ENCODE measurements at places on chromosomes 4 and X. TPM values are rescaled to one million over a fixed set of nuclear protein-coding genes. Genes with fewer than 3 reads are reported as not detected.

DNA sequence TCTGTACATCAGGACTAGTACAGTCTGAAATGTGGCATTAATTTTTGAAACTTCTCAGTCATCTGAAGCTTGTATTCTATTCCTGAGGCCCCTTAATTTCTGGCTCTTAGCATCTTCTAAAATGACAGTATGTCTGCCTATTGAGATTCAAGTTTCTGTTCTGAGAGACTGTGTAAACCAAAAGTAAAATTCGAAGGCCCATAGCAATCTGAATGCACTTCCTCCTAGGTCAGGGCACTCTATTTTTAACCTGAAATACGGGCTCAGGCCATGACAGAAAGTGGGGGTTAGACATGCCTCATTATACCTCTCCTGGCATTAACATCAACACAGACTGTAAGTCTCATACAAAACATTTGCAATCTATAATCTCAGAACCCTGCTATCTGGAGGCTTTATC is 584.4 kb downstream of the KLHL4 start:
- no peak for DNase-seq

DNA sequence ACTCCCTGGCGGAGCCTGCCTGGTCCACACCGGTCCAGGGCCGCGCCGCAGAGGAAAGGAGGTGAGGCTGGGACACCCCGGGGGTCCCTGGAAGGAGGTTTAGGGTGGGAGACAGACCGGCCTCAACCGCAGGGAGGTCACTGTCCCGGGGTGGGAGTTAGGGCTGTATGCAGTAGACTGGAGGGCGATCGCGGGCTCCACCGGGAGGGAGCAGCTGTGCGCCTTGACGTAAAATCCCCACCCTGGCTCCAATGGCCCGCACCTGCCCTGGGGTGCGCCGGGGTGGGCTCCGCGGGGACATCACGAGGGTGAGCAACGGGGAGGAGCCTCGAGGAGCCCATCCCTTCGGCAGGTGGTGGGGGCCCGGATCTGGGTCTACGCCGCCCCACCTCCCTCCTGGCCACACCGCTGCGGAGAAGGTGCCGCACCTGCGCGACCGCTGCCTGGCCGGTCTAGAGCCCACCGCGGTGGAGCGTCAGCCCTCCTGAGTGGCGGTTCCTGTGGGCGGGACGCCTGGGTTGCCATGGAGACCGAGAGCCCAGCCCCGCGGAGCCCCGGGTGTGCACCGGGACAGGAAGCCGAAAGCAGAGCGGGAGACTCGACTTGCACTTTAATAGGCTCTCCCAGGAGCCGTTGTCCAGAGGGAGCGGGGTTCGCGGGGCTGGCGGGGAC is 105.1 kb downstream of the ADRA2C start:
- DNase-seq = no peak

- DNase-seq = no peak
Observed at GRCh38 chr4:189029976-189030504, 890.8 kb downstream of the TRIML1 start.

DNA sequence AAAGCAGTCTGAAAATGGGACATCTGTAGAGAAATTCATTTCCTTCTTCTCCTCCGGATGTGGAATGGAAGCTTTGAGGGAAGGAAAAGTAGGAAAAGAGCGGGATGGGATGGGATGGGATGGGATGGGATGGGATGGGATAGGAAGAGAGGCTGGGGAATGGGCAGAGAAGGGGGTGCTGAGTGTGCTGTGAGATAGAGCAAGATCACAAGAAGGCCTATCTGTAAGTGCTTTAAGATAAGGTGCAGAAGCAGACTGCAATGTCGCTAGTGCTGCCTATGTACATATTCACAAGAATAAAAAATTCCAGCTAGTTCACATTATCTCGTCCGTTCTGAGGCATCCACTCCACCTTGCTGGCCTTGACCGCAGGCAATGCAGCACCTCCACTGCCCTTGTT is 86.2 kb downstream of the IRF2 start:
- DNase-seq = no peak

DNA sequence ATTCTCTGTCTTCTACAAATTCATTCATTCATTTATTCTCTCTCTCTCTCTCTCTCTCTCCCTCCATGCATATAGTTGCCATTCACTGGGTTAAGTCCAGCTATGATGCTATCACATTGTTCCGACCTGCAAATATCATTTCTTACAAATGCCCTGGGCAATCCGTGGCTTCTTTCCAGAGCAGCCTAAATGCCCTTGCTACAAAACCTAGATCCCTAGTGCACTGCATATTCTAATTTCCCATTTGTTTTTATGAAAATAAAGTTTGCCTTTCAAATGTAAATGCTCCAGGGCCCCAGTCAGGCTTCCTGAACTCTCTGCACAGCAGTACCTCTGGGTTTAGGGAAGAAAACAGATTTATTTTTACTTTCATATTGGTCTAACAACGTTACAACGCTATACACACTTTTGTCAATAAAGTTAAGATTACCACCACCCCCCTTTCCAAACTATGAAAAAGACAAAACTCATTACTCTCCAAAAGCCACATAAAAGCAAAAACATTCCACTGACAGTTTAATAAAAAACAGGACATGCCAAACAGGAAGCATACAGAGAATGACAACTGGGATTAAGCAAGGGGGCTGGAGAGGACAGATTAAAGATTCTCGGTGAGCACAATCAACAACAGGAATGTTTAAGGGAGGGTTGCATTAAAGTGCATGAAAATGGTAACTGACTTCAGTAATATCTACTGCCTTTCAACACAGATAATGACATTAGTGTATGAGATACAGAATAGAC is 104.3 kb downstream of the USP46 start:
- DNase-seq = no peak

DNA sequence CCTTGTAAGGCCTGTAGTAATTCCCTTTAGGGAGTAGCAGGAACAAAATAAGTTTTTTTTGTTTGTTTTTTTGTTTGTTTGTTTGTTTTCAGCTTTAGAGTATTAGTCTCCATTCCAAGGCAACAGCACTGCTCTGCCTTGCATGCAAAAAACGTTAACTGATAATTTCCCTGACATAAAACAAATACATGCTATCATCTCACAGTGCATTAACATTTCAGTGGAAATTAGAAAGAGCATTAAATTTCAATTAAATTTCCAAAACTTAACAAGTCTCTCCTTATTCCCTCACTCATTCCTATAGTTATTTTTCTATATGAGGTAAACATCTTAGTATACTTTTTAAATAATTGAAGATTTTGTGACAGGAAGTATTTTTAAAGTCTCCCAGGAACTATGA is 378.4 kb upstream of the PCDH7 start:
- no peak for DNase-seq

DNA sequence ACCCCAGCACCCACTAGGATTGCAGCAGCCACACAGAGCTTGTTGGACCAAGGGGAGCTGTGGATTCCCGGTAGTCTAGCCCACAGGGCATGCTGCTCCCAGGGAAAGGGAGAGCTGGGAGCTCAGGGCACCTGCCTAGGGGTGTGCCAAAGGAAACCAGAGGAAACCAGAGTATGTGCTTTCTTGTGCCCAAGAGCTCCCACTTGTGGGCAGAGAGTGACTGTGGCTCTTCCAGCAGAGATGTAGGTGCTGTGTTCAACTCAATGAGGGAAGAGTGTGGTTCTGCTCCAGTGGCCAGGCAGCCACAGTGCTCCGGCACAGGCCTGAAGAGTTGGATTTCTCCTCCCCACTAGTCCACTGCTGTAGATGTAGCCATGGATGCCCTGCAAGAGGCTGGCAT is 1050.0 kb upstream of the INTU start:
- DNase-seq = peak; percentile 11

DNA sequence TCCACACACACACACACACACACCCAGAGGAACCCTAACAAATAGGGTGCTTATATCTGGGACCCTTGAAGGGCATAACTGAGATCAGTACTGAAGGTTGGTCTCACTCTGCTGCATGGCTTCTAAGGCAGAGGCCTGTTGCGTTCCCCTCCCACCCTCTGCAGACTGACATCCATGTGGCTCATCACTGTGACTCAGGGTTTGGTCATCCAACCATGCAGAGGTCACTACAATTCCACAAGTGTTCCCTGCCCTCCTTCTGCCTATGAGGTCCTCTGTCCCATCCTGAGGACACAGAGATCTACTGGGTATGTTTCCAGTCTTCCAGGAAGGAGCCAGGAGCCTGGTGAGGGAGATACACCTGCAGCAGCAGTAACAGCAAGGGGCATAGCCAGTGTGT is 55.8 kb downstream of the XAGE2 start:
- DNase-seq = peak; percentile 3

- DNase-seq = peak; percentile 1
Observed at GRCh38 chrX:148133105-148133725, 152.1 kb downstream of the FMR1NB start.

DNA sequence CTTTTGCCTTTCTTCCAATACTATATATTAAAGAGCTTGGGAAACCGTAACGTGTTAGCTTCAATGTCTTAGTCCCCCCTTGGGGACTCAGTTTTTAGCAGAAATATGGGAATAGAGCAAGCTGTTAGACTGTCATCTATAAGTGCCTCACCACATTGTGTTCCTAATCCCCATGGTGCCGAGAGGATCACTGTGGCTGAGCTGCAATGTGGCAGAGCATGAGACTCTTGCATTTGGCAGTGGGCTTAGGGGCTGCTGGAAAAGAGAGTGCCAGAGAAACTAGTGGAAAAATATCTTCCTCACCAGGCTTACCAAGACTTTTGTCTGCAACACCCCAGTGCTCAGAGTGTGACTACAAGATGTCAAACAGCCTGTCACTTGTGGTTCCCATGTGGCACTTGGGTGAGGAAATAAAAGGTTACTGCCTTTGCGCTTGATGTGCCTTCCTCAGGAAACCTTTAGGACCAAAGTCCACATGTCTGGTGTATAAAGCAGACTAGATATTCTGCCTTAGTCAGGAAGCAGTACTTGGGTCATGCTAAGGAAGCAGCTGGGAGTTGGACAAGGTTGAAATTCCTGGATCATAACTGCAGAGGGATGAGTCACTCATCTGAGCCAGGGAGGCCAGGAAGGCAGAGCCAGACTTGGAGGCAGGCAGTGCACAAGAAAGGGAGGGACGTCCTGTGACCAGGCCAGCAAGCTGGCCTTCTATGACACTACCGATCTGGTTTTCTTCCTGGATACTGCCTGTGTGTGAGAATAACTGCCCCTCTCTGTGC is 9.7 kb upstream of the MAGEA4 start:
- DNase-seq = peak; percentile 71

GRCh38 chr4:34182306-34182705 is 2062.0 kb downstream of the ARAP2 start:
- DNase-seq = peak; percentile 14

GRCh38 chr4:52788806-52789205 is 37.6 kb upstream of the ERVMER34-1 start:
- no peak for DNase-seq

DNA sequence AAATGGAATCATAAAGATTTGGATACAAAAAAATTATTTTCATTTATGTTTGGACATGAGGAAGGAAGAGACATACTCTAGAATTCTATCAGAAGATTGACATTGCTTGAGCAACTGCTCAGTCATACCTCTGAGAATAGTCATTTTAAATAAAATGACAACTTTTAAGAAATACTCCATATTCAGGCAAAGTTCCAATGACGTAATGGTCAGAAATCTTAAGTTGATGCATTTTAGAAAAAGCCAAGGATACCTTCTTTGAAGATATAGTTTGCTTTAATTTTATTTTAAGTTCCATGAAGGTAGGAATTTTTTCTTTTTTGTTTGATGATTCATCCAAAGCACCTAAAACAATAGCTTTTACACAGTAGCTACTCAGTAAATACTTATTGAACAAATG is 110.3 kb upstream of the ATOH1 start:
- no peak for DNase-seq

- DNase-seq = no peak
Observed at GRCh38 chrX:28670074-28670473, 82.8 kb downstream of the IL1RAPL1 start.

- no peak for DNase-seq
Observed at GRCh38 chr4:114677346-114677979, 78.9 kb downstream of the UGT8 start.

GRCh38 chr4:138232364-138232763 is 9.8 kb downstream of the SLC7A11 start:
- no peak for DNase-seq

DNA sequence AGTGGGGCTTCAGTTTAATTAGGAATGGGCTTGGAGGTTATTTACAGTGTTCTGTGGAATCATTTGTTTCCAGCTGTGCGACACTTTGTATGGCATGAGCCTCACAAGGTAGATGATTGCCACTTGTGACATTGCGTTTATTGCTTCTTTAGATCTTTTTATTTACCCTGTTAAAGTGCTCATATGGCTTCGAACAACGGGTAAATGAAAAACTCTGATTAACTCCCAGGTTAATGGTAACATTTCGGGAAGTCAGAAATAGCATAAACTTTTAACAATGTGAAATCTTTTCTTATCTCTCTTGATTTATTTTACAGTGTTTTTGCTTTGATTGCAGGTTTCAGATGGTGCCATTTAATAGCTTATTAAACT is 494.3 kb downstream of the IDS start:
- DNase-seq = no peak

GRCh38 chr4:184039963-184040383 is 134.9 kb downstream of the STOX2 start:
- peak; percentile 12 for DNase-seq

DNA sequence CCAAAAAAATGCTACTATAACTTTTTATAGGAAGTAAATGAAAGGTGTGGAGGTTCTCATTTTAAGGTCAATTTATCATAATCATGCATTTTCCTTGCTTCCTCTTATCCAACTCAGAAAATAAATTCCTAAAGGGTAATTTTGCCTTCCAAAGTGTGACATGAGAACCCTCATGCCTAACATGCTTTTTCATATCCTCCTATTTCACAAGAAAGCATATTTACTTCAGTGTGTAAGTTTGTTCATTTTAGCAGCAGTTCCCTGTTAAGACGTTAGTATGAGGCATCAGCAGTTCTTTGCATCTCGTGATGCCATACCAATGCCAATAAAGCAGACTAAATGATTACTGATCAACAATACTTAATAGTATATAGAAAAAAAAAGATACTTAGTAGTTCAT is 18.4 kb downstream of the WDFY3 start:
- no peak for DNase-seq

Gene HS3ST1
- 6.6 TPM for polyA plus RNA-seq

Gene PPP1R3F
- polyA plus RNA-seq = 0.59 TPM

Gene MEPE
- not detected for polyA plus RNA-seq

Gene SH3RF1
- 16.6 TPM for polyA plus RNA-seq

Gene SLC34A2
- polyA plus RNA-seq = 0.08 TPM

Gene ZNF81
- 2.3 TPM for polyA plus RNA-seq

Gene SMAD1
- 28.4 TPM for polyA plus RNA-seq

Gene CXXC4
- not detected for polyA plus RNA-seq

Gene PDLIM3
- 3.7 TPM for polyA plus RNA-seq

Gene KIT
- not detected for polyA plus RNA-seq

Gene HERC5
- polyA plus RNA-seq = 0.99 TPM

Gene DYNLT3
- polyA plus RNA-seq = 19.8 TPM

Gene ITGB1BP2
- polyA plus RNA-seq = 0.49 TPM

Gene GC
- not detected for polyA plus RNA-seq

Gene PRAF2
- 17.5 TPM for polyA plus RNA-seq

Gene CCDC158
- polyA plus RNA-seq = 0.02 TPM
